ENCODE measurements at places on chromosomes 2 and 18.

GRCh38 chr2:210715560-210716082 is 159.2 kb downstream of the CPS1 start:
- no peak for DNase-seq

DNA sequence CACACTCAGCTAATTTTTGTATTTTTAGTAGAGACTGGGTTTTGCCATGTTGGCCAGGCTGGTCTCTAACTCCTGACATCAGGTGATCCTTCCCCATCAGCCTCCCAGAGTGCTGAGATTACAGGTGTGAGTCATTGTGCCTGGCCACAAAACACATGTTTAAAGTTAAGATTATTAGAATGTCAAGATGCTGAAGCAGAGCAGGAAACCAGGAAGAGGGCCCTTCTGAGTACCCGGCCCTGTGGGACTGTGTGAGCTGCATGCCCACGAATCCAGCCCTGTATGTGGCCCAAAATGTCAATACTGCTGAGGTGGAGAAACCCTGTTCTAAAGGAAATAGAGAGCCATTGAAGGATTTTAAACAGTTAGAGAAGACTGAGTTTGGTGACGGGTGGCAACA is 31.0 kb upstream of the REV1 start:
- DNase-seq, result no peak

GRCh38 chr2:32838949-32839348 is 107.8 kb upstream of the LTBP1 start:
- no peak for DNase-seq

- no peak for DNase-seq
These were observed 359.5 kb upstream of the FAM98A start for GRCh38 chr2:33958591-33958990.

DNA sequence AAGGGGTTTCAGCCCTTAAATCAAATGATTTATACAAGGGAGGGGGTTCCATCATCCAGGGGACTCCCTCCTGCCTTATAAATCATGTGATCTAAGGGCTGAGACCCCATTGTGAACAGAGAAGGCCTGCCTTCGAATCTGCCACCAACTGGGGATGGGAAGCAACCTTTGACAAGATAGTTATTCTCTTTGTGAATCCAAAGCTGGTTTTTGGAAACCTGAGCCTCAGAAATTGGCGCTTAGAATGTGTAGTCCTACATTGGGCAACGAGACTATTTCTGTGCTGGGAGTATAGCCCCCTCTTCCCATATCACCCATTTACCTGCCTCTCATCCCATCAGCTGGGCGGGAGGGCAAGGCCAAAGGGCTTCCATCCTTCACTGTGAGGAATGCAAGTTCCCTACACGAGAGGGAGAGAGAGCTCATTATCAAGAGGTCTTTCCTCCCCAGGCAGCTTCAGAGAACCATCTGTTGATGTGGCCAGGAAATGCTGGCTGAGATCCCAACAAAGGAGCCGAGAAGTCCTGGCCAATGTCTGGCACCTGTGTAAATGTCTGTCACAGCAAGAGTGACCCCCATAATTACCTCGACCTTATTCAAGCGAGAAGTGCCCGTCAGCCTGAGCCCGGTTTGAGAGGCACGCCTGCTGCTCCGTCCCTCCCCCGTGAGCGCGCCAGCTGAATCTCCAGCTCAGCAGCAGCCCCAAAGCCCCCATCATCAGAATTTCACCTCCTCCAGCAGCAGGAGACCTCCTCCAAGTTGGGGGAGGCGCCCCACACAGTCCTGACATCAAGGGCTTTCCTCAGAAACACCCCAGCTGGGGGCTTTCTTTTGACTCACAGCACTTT is 48.4 kb upstream of the APCDD1 start:
- peak; percentile 52 for DNase-seq

DNA sequence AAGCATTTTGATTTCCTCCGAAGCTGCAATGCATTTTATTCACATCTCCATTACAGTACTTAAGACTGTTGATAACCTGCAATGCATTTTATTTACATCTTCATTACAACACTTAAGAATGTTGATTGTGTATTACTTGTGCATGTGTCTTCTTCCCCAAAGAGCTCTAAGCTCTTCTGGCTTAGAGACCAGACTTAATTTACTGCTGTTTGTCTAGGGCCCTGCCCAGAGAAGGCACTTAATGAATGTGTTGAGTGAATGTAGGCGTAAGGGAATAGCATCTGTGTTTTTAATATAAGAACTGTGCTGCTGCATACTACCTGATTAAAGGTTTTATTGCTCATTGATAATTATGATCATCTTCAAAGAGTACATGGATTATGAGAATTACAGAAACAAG is 295.6 kb downstream of the ZNF385B start:
- no peak for DNase-seq

DNA sequence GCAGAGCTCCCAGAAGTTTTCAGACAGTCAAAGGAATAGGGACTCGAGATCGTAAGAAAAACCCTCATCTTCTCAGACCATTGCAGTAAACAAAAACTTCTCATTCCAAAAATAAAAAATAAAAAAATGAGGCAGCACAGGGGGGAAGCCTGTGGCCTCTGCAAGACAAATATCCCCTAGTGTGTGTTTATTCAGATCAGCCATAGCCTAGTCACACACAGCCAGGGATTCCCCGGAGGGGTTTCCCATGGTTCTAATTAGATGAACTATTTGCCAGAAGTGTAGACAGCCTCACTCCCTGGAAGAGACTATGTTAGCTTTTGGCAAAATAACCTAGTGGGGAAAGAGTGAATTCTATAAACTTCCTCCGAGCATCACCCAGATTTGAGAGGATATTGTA is 122.9 kb upstream of the KLF7 start:
- no peak for DNase-seq

GRCh38 chr2:19496646-19497045 is 138.2 kb upstream of the OSR1 start:
- DNase-seq, result no peak

- peak; percentile 12 for DNase-seq
These were observed 12.3 kb upstream of the TFCP2L1 start for GRCh38 chr2:121297217-121297830.

GRCh38 chr18:36595046-36595817 is 233.6 kb downstream of the TPGS2 start:
- DNase-seq, result no peak

GRCh38 chr2:74441690-74442482 is at the start of gene RTKN:
Gene RTKN (minus strand): TSS chr2:74441937. CDS start chr2:74441816, 121 bp downstream.
- no peak for DNase-seq
